Esophagus squamous epithelium (tissue), 5 donors: ENCODE measurements at places on chromosomes 5 and 9.

- no peak for DNase-seq
Measured at GRCh38 chr9:79583952-79584654, 12.3 kb downstream of the TLE4 start.

DNA sequence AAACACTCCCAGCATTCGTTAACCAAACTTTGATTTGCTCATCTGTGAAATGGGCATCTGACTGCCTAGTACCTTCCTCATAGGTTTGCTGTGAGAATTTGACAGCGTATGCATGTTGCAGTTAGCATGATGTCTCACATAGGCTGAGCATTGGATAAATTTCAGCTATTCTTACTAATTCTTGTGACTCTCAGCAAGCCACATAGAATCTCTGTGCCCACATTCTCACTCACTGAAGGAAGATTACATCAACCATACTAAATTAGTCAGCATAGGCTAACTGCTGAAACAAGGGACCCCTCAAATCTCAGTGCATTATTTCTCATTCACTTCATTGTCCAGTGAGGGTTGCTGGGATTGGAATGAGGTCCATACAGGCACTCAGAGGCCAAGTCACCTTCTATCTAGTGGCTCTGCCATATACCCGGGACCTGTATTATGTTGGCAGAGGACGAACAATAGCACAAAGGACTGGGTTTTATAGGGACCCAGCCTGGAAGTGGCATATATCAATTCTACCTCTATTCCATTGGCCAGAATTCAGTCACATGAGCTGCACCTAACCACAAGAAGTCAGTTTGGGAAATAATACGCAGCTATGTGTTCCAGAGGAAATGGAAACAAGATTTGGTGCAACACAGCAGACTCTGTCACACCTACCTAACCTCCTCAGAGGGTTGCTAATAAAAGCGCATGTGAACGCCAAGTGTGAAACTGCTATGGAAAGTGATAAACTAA, 4.2 kb upstream of the PTGER4 start:
- DNase-seq, result no peak

DNA sequence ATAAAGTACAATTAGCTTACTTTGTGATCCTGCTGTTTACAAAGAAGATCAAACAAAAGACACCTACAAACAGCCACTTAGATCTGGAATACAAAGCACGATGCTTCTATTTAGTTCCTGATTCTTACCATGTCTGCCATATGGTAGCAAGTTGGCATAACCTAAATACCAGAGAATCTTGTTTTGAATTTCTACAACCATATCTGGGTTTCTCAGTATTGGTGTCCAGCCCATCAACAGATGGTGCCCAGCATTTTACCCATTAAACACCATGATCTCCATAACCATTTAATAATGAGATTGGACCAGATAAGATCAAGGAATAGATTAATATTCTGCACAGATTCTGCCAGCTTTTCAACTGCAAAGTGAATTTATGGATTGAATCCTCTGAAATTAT, 29.8 kb downstream of the SLC24A2 start:
- no peak for DNase-seq

- DNase-seq, result no peak
Measured at GRCh38 chr5:131368866-131369265, 105.0 kb downstream of the CDC42SE2 start.

- no peak for DNase-seq
Measured at GRCh38 chr9:4973246-4973645, 11.8 kb upstream of the JAK2 start.

DNA sequence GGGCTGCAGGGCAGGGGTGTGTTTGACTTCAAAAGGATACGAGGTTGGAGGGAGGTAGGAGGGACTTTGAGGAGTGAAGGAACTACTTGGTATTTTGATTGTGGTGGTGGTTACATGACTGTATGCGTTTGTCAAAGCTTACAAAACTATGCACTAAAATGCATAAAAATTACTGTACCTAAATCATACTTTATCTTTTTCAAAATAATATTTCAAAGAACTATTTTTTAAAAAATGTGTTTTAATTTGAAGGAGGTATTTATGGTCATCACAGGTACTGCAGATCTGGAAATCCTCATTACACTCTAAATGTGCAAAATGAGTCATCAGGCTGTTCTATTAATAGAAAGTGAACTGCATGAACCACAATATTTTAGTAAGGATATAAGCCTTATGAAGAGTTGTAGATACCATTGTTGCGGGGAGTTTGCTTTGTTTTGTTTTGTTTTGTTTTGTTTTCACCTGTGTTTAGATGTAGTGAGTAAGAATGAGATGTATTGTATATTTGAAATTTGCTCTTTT, 116.9 kb downstream of the ARRDC3 start:
- DNase-seq, result no peak

GRCh38 chr9:6090277-6091210, 75.1 kb upstream of the RANBP6 start:
- no peak for DNase-seq

- no peak for DNase-seq
Measured at GRCh38 chr9:99736291-99736690, 85.4 kb upstream of the NR4A3 start.

GRCh38 chr5:148909766-148910165, 83.4 kb downstream of the ADRB2 start:
- no peak for DNase-seq

GRCh38 chr9:134730011-134730760, 88.6 kb downstream of the COL5A1 start:
- DNase-seq, result no peak
